ENCODE measurements at places on chromosomes 2 and 18.

GRCh38 chr2:126543081-126543480 is 112.9 kb upstream of the GYPC start:
- H3K4me3 ChIP-seq, result no peak overlapping the region
- H3K27me3 ChIP-seq, result peaks cover 11% of the 10 kb centered on the region
- no peak overlapping the region for H3K27ac ChIP-seq
- DNase-seq, result no peak
- no peaks in the 10 kb centered on the region for H3K4me1 ChIP-seq

DNA sequence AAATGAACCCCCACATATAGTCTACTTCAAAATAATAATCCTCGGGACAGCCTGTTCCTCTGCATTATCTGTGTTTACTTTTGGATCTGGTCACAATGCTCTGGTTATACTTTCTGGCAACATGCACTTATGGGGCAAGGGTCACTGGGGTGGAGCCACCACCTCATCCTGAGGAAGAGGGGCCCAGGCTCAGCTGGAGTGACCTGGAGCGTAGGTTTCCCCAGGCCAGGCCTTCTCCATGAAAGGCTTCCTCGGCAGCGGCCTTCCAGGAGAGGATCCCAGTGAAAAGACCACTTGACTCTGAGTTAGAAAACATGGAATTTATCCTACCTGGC is 237.4 kb downstream of the SETBP1 start:
- H3K27me3 ChIP-seq, result peaks cover 10% of the 10 kb centered on the region
- H3K36me3 ChIP-seq, result no peaks in the 10 kb centered on the region
- no peak overlapping the region for H3K4me3 ChIP-seq
- no peak overlapping the region for H3K27ac ChIP-seq
- no peaks in the 10 kb centered on the region for H3K4me1 ChIP-seq

DNA sequence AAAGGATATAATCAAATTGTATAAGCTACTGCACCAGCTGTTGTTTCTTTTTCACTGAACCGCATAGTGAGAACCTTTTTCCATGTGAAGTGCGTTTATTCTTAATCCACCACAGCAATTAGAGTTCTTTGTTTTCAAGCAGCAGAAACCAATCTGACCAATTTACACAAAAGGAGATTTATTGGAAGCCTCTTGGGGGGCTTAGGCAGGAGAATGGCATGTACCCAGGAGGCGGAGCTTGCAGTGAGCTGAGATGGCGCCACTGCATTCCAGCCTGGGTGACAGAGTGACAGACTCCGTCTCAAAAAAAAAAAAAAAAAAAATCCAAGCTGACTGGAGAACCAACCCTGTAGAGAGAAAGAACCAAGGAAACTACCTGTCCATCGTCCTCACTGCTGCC is 10.0 kb downstream of the ADNP2 start:
- peaks cover 9% of the 10 kb centered on the region for H3K4me1 ChIP-seq
- DNase-seq, result no peak
- no peak overlapping the region for H3K4me3 ChIP-seq

DNA sequence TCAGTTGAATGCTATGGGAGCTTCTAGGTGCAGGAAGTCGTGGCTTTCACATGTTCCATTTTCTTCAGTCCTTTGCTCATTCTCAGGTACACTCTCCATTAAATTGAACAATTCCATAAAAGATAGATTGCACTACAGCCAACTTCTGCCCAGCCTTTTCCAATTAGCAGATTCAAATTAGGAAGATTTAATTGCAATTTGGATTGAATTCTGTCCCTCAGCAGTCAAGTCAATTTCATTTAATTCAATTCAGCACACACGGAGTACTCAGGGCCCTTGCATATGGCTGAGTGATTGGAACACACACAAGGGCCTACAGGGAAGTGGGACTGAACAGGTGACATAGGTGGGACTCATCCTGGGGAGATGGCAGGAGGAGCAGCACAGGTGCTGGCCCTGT is 220.4 kb downstream of the LOXHD1 start:
- H3K4me3 ChIP-seq, result no peak overlapping the region
- peaks cover 3% of the 10 kb centered on the region for H3K27me3 ChIP-seq
- no peaks in the 10 kb centered on the region for H3K4me1 ChIP-seq
- no peak for DNase-seq
- no peaks in the 10 kb centered on the region for H3K36me3 ChIP-seq

DNA sequence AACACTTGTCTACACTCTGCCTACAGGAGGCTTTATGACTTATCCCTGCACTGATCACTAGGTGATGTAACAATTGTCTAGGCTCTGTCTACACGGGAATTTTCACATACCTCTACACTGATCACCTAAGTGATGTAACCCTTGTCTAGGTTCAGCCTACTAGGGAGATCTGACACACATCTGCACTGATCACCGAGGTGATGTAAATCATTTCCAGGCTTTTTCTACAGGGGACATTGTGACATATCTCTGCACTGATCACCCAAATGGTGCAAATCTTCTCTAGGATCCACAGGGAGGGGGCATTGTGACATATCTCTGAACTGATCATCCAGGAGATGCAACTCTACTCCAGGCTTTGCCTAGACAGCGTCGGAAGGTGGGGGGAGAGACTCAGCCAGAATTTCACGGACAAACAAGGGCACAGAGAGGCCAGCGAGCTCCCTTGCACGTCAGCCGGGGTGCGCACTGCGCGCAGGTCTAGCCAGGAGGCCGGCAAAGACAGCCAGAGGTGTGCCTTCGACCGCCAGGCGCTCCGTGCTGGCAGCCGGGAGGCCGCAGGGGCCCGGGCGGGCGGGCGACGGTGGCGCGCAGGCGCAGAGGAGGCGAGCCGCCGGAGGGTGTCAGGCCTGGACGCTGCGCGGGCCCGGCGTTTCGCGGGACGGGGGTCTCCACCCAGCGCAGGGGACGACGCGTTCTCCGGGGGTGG is 46.9 kb upstream of the USP14 start:
- H3K36me3 ChIP-seq, result peaks cover 5% of the 10 kb centered on the region
- H3K4me3 ChIP-seq, result peak overlapping the region; percentile 71
- peaks cover 5% of the 10 kb centered on the region for H3K27me3 ChIP-seq
- H3K27ac ChIP-seq, result peak overlapping the region; percentile 77
- H3K4me1 ChIP-seq, result peaks cover 7% of the 10 kb centered on the region

DNA sequence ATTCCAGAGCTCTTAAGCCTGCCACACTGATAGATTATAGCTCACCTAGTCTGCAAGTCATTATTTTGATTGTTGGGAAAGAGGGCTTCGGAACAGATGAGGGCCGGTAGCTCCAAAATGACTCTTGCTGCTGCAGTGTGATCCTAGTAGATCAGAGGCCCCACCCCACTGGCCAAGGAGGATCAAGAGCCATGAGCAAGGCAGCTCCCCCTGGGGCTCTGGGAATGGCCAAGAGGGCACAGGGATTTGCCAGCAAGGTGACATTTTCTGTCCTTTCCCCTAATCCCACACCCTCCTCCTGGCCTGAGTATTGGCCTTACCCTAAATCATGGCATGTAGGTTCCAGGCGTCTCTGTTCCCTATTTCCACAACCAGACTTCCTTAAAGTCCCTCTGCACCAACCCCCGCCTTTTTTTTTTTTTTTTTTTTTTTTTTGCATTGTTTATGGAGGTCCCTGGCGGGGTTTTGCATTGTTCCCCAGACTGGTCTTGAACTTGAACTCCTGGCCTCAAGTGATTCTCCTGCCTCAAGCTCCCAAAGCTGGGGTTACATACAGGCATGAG is 36.5 kb downstream of the EIF4E2 start:
- H3K4me3 ChIP-seq, result no peak overlapping the region
- H3K4me1 ChIP-seq, result no peaks in the 10 kb centered on the region
- DNase-seq, result no peak
- peaks cover 3% of the 10 kb centered on the region for H3K36me3 ChIP-seq
- no peak overlapping the region for H3K27ac ChIP-seq
- no peaks in the 10 kb centered on the region for H3K27me3 ChIP-seq

- no peaks in the 10 kb centered on the region for H3K4me1 ChIP-seq
- H3K36me3 ChIP-seq, result no peaks in the 10 kb centered on the region
- DNase-seq, result no peak
- no peaks in the 10 kb centered on the region for H3K27me3 ChIP-seq
- no peak overlapping the region for H3K27ac ChIP-seq
Observed at GRCh38 chr18:56067214-56067894, 479.4 kb upstream of the TCF4 start.

Data from activated CD8-positive, alpha-beta T cell treated with anti-CD3 and anti-CD28 coated beads, Interleukin-2, amount 10 ng/mL, durations not matched to agents 7 days and 5 days (primary cell).